NCI-H1092 treated with DMSO at 0.1 percent for 48 hours (cell line): ENCODE measurements at places on chromosomes 13 and 19.

GRCh38 chr19:38702278-38702677 is 42.0 kb downstream of the CAPN12 start:
- DNase-seq: no peak

DNA sequence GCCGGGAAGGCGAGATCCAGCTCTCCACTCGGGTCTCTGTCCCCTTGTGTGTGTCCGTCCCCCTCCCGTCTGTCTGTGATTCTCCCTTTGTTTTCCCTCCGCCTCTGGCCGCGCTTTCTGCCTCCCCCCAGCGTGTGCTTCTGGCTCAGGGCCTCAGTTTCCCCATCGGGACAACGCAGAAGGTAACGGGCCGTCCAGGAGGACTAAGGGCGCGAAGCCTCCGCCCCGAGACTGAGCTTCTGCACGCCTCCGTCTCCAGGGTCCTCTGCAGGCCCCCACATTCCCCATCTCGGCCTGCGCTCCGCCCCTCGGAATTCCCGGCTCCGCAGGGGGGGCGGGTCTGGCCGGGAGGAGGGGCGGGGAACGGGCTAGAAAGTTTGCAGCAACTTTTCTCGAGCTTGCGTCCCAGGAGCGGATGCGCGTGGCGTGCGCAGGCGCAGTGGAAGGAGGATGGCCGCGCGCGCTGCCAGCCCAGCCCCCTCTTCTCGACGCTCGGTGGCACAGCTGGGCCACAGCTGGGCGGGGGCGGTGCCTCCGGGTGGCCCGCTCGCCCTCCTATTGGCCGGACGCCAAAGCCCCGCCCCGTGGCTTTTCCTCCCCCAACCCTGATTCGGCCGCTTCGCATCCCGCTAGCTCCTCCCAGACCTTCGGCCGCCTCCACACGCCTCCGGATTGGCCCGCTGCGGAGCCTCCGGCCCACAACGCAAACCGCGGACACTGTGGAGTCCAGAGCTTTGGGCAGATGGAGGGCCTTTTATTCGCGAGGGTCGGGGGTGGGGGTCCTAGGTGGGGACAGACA is at the start of gene SIX5:
SIX5 (minus strand) TSS at position 269 of the 799 bp plus-strand sequence. CDS start 408 bp downstream, outside the sequence.
- peak; percentile 71 for DNase-seq

DNA sequence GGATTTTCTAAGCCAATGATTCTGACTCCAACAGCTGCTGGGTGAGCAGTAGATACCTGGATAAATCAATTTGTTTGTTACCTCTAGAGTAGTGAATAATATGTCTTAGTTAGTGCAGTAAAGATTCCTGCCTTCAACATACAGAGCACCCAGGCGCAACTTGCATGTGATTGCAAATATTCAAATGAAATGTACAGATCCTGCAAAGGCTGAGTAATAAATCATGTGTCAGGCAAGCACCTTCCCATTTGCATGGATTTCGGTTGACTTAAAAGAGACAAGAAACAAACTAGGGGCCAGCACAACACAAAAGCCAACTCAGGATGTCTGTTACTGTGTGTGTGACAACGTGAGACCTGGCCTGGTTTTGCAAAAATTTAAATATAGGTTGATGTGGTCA is 79.7 kb downstream of the TNFSF11 start:
- DNase-seq: no peak

DNA sequence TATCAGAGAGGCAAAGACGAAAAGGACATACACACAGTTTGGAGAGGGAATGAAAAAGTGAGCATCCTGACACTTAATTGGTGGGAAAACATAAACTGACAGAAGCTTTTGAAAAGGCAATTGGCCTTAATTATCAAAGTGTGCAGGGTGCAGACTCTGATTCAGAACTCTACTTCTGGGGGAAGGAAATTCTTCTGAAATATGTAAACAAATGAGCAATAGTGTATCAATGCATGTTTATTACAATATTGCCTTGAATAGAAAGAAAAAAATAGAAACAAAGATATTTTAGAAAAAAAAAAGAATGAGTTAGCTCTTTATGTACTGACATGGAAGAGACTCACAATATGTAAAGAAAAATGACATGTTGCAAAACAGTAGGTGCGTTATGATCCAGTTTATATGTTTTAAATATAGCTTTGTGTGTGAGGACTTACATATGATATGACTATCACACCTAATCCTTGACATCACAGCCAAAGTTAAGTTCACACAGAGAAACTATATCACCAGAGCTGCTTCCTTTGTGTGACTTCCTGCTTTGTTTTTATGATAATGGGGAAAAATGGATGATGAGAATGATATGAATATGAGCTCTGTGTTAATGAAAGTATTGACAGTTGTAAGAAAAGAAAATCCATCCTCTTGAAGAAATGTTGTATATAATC is 182.4 kb downstream of the KCTD12 start:
- no peak for DNase-seq

GRCh38 chr19:947707-948539 is 22.1 kb downstream of the ARID3A start:
- DNase-seq: no peak

DNA sequence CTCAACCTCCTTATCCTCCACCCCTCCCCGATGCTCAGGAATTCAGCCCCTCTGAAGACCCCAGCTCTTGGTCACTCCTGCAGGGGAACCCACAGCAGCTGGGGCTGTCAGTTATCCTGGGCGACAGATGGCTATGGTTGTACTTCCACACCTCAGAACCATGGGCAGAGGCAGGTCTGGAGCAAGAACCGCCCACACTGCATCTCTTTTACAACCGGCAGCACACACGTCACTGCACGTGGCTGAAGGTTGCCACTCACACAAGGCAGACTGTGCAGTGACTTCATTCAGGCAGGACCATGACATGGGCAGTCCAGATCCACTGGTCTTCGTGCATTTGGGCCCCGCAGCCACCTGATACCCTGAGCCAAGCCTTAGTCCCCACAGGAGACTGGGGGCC is 21.5 kb upstream of the SDHAF1 start:
- DNase-seq: no peak
